Effector memory CD8-positive, alpha-beta T cell (primary cell): ENCODE measurements at places on chromosomes 5 and 9.
A peak's percentile ranks its signal among the peaks of the same experiment; 100 is the strongest.

- no peak for DNase-seq
- peaks cover 92% of the 10 kb centered on the region for H3K27me3 ChIP-seq
- H3K36me3 ChIP-seq = no peaks in the 10 kb centered on the region
- H3K27ac ChIP-seq = no peak overlapping the region
Measured at GRCh38 chr9:34582787-34583186, 6.7 kb downstream of the CNTFR start.

DNA sequence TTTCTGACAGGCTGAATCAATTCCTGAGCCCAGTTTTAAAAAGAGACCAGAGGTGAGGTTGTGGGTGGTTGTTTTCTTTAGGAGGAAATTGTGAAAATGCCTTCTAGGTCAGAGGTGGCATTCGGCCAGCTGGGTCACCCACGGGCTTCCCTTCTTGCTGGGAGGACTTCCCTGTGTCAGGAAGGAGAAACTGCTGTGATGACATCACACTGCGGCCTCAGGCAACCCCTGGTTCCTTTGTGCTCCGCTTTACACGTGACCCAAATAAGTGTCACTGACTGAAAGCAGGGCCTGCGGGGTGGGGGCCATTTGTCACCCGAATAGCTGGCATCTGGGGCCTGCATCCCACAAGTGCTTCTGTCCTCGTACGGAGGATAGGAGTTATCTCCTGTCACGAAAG is 39.7 kb downstream of the FABP6 start:
- H3K27ac ChIP-seq = no peak overlapping the region
- H3K36me3 ChIP-seq = peaks cover 2% of the 10 kb centered on the region
- H3K27me3 ChIP-seq = peaks cover 38% of the 10 kb centered on the region
- H3K4me3 ChIP-seq = no peak overlapping the region
- no peak for DNase-seq

DNA sequence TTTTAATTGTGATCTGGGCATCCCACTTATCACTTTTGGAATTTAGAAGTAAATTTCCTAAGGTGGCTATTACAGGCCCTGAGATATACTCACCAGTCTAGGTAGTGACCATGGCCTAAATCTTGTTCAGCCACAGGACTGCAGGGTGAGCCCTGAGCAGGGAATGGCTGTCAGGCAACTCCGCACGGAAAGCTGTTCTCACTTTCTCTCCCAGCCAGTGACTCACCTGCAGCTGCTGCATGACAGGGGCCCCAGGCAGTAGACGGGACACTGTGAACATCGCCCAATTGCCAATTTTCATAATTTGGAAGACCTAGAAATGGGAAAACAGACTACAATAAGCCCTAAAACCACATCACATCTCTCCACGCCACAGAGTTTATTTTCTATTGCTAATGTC is 69.6 kb upstream of the TAF1L start:
- no peak for DNase-seq
- no peaks in the 10 kb centered on the region for H3K36me3 ChIP-seq
- no peak overlapping the region for H3K27ac ChIP-seq
- peaks cover 20% of the 10 kb centered on the region for H3K27me3 ChIP-seq

GRCh38 chr9:19113964-19114679 is 11.4 kb upstream of the HAUS6 start:
- no peak overlapping the region for H3K4me3 ChIP-seq
- peaks cover 40% of the 10 kb centered on the region for H3K36me3 ChIP-seq
- H3K4me1 ChIP-seq = no peaks in the 10 kb centered on the region

DNA sequence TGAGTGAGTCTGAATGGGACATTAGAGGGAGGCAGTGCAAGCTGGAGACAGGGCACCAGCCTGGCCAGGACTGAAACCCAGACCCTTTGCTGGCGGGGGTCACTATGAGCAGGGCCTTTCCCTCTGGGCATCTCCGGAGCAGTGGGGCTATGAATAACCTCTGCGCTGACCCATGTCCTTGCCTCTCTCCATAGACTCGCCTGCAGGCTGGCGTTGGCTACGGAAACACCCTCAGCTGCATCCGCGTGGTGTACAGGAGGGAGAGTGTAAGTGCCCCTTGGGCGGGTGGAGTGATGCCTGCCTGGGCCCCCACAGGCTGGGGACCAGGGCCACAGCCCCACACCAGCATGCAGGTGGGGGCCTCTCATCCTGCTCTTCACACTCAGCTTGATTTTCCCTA is 15.8 kb downstream of the SLC25A48 start:
- no peaks in the 10 kb centered on the region for H3K4me1 ChIP-seq
- H3K27me3 ChIP-seq = peaks cover 13% of the 10 kb centered on the region
- H3K36me3 ChIP-seq = no peaks in the 10 kb centered on the region
- DNase-seq = no peak
- H3K4me3 ChIP-seq = no peak overlapping the region

DNA sequence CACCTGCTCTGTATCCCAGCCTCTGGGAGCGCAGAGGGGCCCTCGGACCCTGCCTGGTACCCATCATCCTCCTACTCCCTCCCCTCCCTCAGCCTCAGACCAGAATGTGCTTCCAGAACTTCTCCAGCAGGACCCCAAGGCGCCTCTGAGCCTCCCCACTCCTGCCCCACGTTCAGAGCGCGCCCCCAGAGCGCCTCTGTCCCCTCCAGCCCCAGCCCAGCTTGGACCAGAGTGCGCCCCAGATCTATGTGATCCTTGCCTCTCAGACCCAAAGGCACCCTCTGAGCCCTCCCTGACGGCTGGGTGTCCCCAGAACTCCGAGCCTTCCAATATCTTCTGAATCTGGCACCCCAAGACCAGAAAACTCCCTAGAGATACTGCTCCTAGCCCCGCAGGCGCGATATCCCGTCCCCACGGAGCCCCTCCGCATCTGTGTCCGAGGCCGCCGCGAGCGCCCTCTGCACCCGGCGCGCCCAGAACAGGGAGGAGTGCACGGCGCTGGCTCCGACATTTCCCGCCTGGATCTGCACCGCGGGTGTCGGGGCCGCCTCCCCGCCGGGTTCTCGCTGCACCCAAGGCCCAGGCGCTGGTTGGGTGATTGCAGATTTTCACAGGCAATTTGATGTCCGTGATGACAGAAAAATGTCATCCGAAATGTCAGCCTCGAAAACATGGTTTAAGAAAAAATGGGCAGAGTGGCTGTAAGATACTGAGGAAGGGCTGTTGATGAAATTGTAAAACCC is 522 bp downstream of the BHMT start:
- DNase-seq = no peak
- H3K36me3 ChIP-seq = no peaks in the 10 kb centered on the region
- H3K4me1 ChIP-seq = no peaks in the 10 kb centered on the region
- H3K4me3 ChIP-seq = no peak overlapping the region
- peaks cover 55% of the 10 kb centered on the region for H3K27me3 ChIP-seq

GRCh38 chr5:173688703-173689102 is 72.3 kb upstream of the BOD1 start:
- H3K4me3 ChIP-seq = peak overlapping the region; percentile 28
- DNase-seq = no peak
- H3K36me3 ChIP-seq = no peaks in the 10 kb centered on the region
- no peak overlapping the region for H3K27ac ChIP-seq

DNA sequence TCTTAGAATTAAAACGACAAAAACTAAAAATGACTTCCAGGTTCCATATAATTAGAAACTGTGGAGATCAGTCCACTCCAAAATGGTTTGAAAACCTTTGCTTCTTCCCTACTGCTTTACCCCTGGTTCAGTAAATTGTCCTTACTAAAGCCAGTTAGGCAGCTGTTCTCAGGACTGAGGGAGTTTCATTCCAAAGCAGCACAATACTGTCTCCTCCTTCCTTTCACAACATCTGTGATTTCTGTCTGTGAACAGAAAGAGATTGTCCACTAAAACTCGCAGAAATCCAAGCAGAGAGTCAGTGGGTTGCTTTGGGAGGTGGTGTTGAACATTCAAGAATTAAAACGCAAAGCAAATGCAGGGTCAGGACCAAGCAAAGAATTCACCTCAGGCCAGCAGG is 740.8 kb upstream of the ZNF608 start:
- DNase-seq = no peak
- no peak overlapping the region for H3K4me3 ChIP-seq
- H3K36me3 ChIP-seq = no peaks in the 10 kb centered on the region

- H3K27ac ChIP-seq = no peak overlapping the region
- no peaks in the 10 kb centered on the region for H3K36me3 ChIP-seq
- H3K4me1 ChIP-seq = no peaks in the 10 kb centered on the region
- no peak overlapping the region for H3K4me3 ChIP-seq
- H3K27me3 ChIP-seq = peaks cover 5% of the 10 kb centered on the region
Measured at GRCh38 chr5:168651648-168652047, 72.5 kb upstream of the PANK3 start.

DNA sequence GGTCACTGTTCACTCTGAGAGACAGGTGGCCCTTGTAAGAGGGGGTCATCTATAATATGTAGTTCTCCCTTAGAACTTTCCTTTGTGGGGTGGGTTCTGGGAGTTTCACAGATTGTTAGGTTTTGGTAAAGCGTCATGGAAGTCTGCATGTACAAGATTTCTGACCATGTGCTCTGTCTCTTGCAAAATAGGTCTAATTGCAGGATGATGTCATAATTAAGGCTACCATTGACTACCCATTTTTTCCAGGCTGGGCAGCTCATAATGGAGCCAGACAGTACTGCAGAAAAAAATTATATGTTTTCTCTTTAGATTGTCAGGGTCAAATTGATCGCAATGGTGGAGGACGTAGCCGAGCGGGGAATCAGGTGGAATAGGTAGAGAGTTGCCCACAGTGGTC is 3.7 kb upstream of the GM2A start:
- no peak overlapping the region for H3K4me3 ChIP-seq
- H3K27me3 ChIP-seq = no peaks in the 10 kb centered on the region
- H3K4me1 ChIP-seq = peaks cover 29% of the 10 kb centered on the region
- H3K36me3 ChIP-seq = peaks cover 18% of the 10 kb centered on the region
